Activated CD4-positive, alpha-beta T cell treated with anti-CD3 and anti-CD28 coated beads, Interleukin-2, amount 50 U/mL, for 4 hours (primary cell): ENCODE measurements at places on chromosomes 7 and 10.

DNA sequence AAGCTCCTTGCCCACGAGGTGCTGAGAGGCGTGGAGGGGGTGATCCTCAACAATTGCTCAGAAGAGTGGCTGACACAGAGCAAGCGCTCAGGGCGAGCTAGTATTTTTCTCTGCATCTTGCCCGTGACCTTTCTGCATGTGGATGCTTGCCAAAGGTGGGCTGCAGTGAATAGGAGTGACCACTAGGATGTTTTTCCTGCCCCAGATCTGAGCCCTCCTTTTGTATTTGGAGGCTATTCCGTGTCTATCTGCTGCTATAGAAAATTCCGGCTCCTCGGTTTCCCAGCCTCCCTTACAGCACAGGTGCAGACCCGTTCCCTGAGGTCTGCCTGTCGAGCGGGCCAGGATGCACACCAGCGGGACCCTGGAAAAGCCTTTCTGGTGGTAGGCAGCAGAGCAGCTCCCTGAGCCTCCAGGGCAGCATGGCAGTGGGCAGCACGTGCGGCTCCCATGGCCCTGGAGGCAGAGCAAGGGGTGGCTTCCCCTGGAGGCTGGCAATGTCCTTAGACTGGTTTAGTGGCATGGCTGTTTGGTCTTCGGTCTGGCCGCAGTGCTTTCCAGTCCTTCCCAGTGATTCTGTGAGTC, 145.1 kb upstream of the PCBD1 start:
- DNase-seq, result no peak

GRCh38 chr7:155425011-155425340, 33.0 kb upstream of the EN2 start:
- no peak for DNase-seq

DNA sequence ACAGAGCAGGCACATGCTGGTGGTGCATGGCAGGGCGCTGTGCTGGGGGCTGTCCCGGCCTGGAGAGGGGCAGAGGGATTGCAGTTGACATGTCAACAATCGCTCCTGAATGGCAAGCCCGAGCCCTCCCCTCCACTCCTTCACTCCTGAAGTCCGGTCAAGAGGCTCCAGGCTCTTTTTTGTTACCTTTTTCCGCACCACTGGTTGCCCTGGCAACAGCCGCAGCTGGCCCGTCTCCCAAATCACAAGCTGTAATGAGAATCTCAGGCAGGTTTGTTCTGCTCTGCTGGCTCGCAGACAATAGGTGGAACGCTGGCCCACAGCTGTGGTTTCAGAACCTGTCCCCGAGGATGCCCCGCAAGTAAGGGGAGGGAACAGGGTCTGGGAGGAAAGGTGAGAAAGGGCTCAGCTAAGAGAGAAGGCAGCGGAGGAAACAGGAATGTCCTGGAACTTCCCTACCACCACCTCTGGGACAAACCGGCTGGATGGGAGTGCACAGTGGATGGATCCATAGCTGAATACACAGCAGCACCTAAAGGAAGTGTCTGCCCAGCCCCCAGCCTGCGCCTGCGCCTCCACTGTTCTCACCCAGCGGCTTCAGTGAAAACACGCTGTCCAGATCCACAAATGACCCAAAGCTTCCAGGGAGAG, 58.9 kb downstream of the CALML3 start:
- no peak for DNase-seq

- DNase-seq, result no peak
These were observed 63.9 kb downstream of the INSYN2A start for GRCh38 chr10:127132451-127132850.

DNA sequence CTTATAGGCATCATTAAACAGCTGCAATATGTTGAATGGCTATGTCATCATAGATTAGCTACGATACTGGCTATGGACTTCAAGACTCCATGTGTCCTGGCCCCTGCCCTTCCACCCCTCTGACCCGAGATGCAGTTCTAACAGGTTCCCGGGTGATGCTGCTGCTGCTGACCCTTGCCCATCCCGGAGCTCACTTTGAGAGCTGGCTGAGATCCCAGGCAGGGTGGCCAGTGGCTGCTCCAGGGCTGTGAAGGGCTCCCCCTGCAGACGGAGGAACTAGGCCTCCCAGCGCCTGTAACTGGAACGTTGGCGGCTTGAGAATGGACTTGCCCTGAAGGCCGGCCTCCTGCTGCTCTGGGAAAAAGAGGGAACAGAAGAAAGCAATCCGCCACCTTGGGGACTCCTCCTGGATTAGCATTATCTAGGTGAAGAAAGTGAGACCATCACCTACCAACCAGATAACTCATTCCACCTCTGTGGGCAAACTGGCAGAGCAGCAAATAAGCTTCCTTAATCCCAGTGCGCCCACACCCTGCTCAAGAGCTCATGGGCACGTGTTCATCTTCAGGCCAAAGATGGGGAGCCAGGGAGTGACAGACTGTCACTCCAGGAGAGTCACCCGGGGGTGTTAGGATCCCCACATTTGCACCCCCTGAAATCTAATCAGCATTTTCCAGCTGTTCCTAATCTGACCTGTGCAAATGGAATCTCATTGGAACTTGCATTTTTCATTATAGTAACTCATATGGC, 56.8 kb downstream of the PARP12 start:
- DNase-seq, result no peak

GRCh38 chr7:64618785-64619456, 47.0 kb upstream of the ZNF107 start:
- DNase-seq, result no peak

DNA sequence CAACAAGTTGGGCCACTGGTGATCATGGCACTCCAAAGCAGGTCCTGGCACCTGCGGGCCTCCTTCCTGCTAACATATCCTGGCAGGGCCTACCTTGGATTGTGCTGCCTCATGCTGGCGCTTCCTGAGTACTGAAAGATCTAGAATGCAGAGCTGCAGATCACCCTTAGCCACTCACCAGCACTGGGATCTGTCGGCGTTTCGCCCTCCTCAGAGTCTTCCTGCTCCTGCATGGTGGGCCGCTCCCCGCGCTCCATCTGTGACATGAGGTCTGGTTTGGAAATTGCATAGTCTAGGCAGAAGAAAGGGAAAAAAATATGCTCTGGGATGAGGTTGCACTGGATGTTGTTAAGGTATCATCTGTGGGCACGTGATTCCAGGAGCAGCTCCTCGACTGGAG, 10.0 kb downstream of the ZNF777 start:
- no peak for DNase-seq

DNA sequence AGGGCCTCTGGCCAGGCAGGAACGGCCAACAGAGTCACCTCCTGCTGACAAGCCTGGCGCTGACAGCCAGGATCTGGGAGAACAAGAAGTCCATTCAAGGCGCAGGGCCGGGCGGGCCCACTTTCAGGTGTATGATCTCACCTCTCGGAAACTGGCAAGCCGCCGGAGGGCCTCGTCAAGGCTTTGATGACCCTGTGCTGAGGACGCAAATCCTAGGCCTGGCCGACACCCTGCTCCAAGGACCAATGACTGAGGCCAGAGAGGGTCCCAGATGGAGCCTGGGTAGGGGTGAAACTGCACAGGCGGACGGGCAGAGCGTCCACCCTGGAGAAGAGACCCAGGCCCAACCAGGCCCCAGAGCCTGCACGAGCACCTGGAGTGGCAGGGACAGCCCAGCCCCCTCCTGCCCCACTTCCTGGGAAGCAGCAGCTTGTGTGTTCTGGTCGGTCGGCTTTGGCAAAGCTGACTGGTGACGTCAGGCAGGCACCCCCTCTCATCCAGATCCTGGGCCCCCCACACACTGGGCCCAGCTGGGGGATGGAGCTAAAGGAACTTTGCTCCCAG, 30.6 kb downstream of the MYL10 start:
- no peak for DNase-seq

GRCh38 chr7:15924910-15925309, 238.4 kb upstream of the MEOX2 start:
- no peak for DNase-seq

DNA sequence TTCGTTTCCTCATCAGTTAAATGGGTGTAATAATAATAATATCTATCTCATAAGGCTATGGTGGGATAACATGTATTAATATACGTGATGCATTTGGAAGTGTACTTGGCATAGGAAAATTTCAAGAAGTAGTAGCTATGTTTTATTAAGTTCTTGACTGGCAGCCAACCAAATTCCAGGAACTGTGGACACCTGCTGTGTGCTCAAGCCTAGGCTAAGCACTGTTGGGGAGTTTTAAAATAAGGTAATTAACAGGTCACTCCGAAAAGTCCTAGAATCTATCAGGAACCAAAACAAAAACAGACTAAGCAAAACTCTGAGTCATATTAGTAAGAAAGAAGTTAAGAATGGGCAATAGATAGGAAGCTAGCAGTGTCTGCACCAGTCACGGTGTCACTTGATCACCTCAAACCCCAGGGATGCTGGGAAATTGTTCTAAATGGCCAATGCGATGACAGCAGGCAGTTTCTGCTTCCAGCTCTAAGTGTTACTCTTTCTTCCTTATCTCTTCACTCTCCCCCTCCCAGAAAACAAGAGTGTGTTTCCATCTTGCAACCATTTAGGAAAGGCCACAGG, 92.0 kb upstream of the GDF10 start:
- DNase-seq, result no peak

GRCh38 chr10:8059191-8059936, 4.9 kb downstream of the GATA3 start:
- DNase-seq, result no peak

DNA sequence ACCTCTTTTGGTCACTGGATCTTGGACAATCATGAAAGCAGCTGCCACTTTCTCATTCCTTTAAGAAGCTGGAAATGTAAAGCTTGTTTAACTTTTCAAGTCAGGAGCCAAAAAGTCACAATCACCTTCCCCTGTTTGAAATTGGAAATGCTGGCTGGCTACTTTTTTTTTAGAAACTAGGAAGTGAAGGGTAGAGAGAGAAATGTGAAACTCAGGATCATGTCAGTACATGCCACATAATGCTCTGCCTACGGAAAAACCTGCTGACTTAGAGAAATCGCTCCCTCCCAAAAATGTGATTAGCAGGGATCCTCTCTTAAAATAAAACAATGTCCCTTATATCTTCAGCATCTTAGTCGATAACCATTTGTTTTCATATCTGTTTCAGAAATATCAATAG, 188.4 kb upstream of the C7orf33 start:
- no peak for DNase-seq

- DNase-seq, result peak; percentile 11
These were observed 805 bp downstream of the MSRB2 start for GRCh38 chr10:23095966-23096801.

DNA sequence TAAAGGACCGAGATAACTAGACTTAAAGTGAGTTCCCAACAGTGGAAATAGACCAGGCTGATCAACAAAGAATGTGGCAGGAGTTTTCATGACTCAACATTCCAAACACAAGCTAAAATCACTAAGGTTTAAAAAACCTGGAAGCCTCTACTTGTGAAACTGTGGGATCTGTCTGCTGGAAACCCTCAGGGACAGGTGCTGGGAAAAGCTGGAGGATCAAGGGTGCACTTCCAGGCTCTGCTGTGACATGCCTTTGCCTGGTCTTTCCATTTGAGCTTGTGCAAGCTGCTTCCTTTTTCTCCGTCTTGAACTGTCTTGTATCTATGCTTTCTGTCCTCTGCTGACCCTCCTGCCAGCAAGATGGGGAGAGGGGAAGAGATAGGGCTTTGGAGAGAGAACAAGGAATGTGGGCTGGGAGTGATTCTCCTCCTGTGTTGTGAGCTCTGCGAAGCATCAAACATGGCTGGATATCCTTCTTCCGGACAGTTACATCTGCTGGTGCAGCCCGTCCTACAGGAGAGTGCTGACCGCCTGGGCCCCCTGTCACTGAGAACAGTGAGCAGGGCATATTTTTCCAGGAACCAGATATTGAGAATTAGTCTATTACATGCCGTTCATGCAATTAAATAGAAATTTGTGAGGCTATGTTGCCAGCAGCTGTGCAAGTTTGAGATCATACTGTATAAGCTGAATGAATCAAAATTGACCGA, 25.5 kb downstream of the ARHGAP22 start:
- no peak for DNase-seq

GRCh38 chr10:22338185-22338900, 7.0 kb upstream of the SPAG6 start:
- DNase-seq, result no peak

DNA sequence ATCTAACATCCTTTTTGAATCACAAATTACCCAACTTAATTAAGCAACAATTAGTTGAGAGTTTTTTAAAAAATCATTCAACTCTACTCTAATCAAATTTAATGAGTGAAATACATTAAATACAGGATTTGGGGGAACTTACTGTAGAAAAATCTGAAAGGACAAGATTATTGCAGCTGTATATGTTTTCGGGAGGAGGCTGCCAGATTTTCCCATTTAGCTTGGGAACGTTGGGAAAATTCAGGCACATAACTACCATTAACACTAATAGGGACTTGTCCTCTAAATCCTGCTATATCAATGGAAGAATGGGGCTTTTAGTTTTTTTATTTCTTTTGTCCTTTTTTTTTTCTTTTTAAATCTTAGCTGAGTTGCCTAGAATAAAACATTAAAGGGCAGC, 691.4 kb upstream of the FZD8 start:
- no peak for DNase-seq

GRCh38 chr7:27224983-27225934, 17.3 kb upstream of the EVX1 start:
- DNase-seq, result no peak

- no peak for DNase-seq
These were observed 108.8 kb upstream of the GSDME start for GRCh38 chr7:24866004-24866615.
